GOT3 (cell line): ENCODE measurements at places on chromosomes 4 and X.

DNA sequence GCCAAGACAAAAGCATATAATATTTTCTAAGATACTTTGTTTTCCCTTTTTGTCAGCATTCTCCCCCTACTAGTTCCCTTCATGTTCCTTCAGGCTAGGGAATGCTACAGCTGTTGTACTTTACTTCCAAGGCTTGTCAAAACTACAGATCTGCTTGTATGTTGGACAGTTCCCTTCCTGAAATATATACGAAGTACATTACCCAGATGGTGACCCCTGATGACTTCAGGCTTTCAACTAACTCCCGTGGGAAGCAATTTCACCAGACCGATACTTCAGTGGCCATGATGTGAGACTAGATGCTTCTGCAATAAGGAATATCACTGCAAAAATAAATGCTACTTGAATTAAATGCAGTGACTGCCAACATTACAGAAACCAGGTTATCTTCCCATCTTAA lies 332.8 kb downstream of the SH2D1A start:
- no peak for DNase-seq

DNA sequence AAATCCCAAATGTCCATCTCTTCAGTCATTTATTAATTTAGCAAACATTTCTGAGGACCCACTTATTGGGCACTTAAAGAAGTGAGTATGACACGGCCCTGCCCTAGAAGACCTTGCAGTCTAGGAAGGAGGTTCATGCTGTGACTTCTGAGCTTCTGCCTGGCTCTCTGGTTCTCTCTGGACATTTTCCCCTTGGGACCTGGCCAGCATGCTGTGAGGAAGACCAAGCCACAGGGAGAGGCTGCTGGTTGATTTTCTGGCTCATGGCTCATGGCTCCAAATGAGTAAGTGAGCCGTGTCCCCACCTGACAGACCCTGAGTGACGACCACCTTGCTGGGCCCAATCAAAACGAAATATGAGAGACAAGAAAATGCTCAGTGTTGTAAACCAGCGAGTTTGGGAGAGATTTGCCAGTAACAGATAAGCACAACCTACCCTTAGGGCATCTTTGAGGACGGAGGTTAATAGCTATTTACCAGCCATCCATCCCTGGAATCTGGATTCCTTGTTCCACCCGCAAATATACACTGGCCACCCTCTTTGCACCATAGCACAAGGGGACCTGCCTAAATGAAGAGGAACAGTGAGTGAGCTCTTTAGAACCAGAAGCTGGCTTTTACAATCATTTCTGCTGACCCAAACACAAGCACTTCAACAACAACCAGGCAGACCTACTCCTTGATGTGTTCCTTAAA lies 876 bp downstream of the MPP1 start:
- DNase-seq, result no peak

DNA sequence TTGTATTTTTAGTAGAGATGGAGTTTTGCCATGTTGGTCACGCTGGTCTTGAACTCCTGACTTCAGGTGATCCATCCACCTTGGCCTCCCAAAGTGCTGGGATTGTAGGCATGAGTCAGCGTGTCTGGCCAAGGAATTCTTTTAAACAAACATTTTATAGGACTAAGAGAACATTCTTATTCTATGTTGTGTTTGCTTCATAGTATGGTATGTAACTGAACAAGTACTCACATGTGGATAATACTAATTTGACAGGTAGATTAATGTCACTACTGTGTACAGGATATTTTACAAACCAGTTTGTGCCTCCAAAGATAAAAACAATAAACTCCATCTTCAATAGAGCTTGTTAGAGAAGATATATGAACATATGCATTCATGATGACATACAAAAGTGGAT lies 1353.4 kb downstream of the PCDH7 start:
- DNase-seq, result no peak

GRCh38 chr4:84220990-84221389 lies 278.1 kb downstream of the NKX6-1 start:
- DNase-seq, result no peak

- no peak for DNase-seq
Measured at GRCh38 chr4:146545102-146545501, 23.4 kb upstream of the SLC10A7 start.

GRCh38 chr4:15536552-15537499 lies 67.1 kb downstream of the CC2D2A start:
- no peak for DNase-seq

- no peak for DNase-seq
Measured at GRCh38 chr4:4519297-4519894, 22.5 kb downstream of the STX18 start.

- no peak for DNase-seq
Measured at GRCh38 chr4:174870311-174870710, 41.3 kb upstream of the GLRA3 start.

DNA sequence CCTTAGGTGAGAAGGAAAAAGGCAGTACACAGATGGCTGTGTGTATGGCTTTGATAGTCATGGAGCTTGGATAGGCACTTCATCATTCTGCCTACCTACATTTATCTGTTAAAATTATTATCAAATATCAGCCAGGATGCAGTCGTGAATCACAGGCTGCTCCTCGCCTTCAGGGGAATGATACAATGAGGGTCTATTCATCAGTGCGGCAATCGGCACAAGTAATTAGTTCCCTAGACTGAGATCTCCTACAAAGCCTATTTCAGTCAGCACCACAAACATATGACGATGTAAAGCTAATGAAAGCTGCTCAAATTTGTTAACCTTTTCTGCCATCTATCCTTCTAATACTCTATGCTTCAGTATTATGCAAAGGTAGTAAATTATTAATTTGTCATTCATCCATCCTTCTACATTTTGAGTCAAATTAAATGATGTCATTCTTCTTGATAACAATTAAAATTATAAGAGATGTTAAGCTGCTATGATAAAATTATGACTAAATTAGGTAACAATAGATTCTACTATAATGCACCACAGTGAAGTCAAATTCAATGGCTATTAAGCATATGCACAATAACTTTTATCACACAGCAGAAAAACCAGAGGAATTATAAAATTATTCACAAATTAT lies 19.0 kb downstream of the MAB21L2 start:
- DNase-seq, result no peak

- no peak for DNase-seq
Measured at GRCh38 chr4:13313856-13314255, 170.3 kb downstream of the RAB28 start.

DNA sequence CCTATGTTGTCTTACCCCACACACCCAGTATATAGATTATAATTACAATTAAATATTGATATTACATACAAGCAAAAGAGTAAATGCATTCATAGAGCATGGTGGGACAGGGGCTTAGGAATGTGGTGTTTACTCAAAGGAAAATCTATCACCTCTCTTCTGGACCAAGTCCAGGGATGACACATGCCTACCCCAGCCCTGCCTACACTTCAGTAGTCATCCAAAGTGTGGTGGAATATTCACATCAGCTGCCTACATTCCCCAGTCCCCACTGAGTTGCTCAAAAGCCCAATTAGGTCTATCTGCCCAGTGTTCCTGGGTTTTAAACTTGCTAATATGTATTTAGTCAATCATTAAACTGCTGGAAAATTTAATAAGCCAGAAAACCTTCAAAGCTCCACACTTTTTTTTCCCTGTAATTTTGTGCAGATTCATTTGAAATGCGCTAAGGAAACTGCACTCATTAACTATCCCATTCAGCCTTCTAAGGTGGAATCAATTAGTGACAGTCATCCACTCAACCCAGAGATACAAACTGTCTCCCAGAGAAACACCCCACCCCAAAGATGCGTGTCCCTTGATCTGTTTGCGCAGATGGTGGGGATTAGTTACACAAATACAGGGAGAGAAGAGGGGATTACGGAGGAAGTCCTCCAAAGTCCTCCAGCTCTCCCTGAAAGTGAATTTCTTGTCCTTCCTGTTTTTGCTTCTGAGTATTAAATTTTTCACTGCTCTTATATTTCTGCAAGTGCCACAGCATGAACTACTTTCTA lies 91.7 kb upstream of the KDR start:
- DNase-seq, result no peak

- DNase-seq, result no peak
Measured at GRCh38 chr4:81084029-81084428, 53.5 kb downstream of the BMP3 start.

DNA sequence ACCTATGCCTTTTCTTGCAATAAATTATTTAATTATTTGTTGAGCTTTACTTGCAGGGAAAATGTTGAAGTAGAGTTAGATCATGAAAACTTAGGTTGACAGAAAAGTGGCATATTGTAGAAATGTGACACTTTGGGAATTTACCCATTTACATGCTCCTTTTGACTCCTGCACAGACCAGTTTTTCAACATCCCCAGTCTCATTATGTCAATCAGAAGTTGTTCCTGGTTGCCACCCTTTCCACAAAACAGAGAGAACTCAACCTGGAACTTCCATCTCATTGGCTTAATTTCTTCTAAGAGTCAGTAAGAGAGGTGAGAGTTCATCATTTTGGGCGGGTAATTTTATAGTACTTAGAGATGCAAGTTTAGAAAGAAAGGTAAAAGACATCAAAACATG lies 284.6 kb upstream of the ANKRD50 start:
- no peak for DNase-seq

DNA sequence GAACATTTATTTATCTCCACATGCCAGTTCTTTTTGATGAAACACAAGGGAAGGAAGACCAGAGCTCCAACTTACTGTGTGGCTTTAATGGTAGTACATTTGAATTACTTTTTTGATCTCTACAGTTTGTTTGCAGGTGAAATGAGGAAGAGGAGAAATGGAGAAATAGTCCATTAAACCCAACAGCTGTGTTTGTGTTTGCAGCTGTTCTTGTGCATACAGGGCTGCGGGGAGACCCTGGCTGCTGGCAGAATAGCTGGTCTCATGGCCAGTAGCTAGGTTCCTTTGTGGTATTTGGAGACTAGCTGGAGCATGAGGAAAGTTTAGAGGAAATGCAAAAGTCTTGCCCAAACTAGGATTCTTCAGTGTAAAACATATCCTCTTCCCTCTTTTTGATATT lies 374.8 kb downstream of the GPAT3 start:
- no peak for DNase-seq

DNA sequence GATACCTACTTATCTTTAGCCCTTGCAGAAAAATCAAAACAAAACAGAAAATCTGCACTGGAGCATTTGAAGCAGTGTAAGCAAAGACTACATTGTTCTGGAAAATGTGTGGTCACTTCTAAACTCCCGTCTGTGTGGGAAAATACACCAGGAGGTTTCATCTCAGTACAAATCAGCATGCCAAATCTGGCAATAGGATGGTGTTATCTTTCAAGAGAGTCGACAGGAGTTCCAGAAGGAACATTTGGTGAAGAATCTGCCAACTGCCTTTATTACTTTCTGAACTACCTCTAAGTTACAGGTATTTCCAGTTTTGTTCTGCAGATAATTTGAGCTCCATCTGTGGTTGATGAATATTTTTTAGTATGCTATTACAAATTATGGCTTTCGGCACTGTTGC lies 1348.0 kb downstream of the RAPGEF2 start:
- DNase-seq, result no peak

DNA sequence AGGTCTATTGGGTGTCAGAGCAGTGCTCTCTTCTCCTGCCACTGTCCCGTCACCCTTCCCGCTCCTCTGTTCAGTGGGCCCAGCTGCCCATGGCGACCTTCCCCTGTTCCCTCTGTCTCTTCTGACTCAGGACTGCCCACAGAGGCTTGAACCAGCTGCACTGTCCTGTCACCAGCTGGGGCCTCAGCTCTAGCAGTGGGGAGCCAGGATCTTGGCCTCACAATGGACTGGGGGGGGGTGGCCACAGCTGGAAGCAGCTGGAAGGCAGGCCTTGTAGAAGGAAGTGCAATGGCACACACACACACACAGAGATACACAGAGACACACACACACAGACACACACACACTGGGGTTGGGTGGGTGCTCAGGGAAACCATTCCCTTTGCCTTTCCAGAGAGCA lies 114.0 kb upstream of the PJA1 start:
- no peak for DNase-seq

DNA sequence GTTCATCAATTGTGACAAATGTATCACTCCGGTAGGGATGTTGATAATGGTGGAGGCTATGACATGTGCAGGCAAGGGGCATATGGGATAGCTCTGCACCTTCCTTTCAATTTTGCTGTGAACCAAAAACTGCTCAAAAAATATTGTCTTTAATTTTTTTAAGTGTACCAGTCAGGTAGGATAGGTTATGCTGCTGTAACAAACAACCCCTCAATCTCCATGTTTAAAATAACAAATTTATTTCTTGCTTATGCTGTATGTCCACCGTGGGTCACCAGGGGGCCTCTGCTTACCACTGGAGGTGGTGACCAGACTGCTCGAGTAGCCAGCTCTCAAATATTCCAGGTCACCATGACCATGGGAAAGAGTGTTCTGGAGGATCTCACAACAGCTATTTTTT lies 23.4 kb upstream of the MSX1 start:
- no peak for DNase-seq

DNA sequence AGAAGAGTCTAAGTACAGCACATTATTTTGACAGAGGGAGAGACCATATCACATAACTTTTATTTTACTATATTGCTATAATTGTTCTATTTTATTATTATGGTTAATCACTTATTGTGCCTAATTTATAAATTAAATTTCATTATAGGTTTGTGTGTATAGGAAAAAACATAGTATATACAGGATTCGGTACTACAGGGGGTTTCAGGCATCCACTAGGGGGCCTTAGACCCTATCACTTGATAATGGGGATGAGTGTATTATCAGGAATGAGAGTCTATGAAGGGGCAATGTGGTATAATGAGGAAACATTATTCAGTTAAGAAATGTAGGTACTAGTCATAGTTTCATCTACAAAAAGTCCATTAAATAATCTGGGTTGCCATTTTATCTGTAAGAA lies 833.1 kb downstream of the C4orf33 start:
- DNase-seq, result no peak

DNA sequence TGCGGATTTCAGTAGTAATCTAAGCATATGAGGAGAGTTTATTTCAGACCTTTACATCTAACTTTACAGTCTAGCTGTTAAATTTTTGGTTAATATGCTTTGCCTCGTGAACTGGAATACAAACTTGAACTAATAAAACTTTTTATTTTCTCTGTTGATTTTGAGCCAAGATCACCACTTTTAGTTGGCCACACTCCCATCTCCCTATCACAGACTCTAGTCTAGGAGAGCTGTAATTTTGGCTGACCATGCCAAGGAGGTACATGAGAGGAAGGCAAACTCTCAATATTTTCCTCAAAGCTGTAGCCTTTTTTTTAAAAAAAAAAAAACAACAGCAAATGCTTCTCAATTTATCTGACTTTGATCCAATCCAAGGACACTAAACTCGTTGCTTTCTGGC lies 597.5 kb upstream of the PCDH7 start:
- DNase-seq, result no peak

GRCh38 chr4:68995292-68995691 lies 43.7 kb upstream of the UGT2A3 start:
- no peak for DNase-seq
